Sciatic nerve (tissue), 2 donors: ENCODE measurements at places on chromosomes 3 and 15.

GRCh38 chr3:156207802-156208685 is 87.7 kb downstream of the KCNAB1 start:
- DNase-seq = no peak

DNA sequence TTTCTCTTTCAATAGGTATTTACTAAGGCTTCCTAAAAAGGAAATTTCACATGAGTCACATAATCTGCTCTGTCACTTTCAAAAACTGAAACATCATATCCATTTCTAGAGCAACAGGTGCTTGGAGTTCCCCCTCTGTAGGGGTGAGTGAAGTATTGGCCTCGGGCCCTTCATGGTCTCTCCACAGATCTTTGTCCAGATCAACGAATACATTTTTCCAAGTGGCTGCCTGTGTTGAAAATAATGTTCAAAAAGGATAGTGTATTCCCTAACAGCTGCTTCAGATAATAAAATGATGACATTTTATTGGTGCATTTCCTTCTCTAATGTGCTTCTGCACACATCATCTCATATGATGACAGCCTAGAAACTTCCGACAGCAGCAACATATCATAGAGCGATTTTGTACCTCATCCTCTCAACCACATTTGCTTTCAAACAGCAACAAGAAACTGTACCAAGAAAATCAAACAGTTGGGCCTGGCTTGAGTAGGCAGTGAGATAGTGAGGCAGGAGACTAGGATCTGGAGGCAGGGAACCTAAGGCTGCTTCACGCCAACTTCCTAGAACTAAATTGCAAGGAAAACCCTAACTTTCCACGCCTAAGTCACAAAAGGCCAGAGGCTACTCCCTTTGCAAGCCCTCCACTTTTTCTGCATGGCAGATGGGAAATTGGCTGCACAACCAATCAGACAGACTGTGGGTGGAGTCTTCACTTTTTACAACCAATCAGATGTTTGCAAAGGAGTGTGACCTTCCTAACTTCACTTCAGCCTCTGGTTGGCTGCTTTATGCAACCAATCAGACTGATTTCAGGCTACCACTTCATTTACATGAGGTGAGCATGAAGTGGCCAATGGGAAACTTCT is 340.2 kb downstream of the LRRC3B start:
- DNase-seq = no peak

DNA sequence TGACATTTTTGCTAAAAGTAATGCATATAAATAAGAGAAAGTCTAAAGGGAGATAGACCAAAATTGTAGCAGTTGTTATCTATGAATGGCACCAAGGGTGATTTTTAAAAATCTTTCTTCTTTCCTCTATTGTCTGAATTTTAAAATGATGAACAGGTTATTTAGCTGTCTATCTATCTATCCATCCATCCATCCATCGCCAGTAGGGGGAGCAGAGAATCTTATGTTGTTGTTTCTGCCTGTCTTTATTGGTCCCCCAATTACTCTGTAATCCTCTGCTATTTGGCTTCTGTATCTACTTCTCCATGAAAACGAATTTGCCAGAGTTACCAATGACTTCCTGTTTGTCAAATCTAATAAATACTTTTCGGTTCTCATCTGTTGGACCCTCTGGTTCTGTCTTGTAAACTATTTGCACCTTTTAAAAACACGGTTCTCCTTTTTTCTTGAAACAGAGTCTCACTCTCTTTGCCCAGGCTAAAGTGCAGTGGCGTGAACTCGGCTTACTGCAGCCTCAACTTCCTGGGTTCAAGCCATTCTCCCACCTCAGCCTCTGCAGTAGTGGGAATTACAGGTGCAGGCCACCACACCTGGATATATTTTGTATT is 86.0 kb downstream of the ECT2 start:
- DNase-seq = no peak

DNA sequence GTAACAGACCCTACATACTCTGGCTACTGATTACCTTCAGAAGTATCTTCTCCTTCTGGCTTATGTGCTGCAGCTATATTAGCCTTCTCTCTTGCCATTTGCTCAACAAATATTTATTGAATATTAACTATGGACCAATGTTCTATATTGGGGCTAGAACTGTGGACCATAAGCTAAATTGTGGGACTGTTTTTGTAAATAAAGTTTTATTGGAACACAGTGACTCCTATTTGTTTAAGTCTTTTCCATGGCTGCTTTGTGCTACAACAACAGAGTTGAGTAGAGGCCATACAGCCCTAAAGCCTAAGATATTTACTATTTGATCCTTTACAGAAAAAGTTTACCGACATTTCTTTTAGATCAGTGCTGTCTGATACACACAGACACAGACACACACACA is 20.3 kb upstream of the XIRP1 start:
- DNase-seq = no peak

DNA sequence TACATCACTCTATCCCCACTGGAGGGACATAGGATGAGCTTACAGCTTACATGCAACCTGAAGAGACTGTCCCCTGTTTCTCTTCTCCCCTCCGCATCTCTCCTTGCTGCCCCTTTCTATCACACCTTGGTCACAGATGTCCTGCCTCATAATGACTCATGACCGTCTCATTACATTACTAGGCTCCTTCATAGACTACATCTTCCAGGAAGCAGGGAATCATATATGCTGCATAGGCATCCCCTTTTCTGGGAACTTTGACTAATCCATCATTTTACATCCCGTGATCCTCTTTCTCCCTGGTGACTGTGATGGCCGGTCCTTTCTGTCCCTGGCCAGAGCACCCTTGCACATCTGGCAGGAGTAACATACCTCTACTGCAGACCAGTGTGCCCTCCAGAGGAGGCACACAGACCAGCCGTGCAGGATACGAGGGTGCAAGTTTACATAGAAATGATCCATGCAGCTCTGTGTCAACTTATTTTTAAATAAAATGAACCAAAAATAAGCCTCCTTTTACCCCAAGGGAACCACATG is 188.9 kb downstream of the CACNA2D3 start:
- DNase-seq = no peak

- DNase-seq = no peak
Measured at GRCh38 chr3:184696697-184697096, 15.2 kb downstream of the MAGEF1 start.

DNA sequence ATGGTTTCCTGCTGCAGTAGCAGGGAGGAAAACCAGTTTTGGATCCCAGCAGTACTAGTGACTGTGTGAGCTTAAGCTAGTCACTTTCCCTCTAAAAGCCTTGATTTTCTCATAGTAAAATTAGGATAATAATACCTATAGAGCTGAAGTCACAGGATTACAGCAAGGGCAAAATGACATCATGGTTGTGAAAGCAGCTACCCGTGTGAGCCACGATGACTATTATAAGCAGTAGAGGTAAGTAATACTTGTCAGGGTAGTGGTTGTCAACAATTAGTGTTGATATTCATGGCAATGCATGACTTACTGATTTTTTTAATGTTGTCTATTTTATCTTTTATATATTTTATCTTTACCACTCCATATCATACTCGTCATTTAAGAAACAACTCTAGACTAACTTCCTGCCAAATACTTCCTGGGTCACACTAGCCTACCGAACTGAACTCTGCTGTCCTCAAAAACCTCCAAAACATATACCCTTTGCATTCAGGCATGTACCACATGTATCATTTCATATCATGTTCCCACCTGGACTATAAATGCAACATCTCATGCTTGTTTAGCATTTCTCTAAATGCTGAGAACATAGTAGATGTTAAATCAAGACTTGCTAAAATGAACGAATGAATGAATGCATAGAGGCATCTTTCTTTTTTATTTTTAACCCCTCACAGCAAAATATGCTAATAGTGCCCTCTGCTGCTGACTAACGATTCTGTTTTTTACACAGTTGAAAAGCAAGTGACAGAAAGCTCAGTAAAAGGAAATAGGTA is 172.6 kb downstream of the P3H2 start:
- DNase-seq = no peak

DNA sequence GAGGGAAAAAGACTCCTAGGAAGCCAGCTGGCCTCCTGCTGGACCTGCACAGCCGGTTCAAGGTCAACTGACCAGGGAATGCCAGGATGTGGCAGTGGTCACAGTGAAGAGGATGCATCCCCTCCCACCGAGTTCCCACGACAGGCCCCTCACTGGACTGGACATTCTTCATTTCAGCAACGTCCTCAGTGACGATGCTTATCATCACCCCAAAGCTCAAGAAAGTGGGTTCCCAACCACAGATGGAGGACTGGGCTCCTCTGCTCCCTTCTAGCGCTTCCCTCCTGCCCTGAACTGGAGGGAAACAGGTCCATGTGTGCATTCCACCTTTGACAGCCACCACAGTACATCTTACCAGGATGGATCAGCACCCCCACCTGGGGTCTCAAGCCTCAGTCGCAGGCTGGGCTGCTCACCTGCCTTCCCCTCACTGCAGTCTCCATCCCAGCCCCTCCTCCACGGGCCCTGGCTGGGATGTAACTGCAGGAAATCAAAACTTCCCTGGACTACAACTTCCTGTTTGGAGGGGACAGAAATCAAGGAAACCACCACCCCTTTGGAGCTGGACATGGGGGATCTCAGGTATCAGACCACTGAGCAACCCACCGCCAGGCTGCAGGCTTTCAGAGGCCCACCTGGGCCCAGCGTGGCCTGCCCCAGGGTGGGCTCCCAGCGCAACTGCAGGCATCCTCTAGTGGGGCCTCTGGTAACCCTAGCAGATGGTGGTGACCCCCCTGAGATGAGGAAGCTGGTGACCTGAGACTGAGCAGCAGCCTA is 7.3 kb downstream of the CALML4 start:
- DNase-seq = no peak

GRCh38 chr15:63372753-63373152 is 8.9 kb downstream of the CA12 start:
- peak; percentile 32 for DNase-seq

DNA sequence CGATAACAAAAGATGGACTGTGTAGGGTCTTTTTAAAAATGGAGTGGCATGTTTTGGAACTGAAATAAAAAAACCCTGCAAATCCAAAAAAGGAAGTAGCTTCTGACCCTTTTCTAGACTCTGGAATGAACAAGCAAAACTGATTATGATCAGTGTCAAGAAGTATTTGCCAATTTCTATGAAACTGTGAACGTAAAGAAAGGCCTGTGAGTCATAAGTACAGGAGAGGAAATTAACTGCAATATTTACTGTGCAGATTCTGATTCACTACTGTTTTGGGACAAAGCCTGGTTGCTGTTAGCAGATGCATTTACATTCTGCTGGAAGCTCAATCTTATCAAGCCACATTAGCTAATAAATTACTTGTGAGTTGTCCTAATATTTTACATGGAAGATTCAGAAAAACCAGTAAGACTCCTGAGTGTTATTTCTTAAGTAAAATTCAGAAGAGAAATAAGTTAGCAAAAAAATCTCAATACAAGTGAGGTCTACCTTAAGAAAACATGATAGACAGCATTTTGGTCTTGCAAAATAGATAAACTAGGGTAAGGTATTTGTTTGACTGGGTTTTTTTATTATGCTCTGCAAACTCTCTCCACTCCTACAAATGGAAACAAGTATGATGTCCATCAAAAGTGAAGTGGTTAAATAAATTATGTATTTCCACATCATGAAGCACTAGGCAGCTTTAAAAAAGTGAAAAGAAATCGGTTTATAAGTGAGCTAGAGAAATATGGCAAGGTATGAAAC is 90.2 kb upstream of the LMOD3 start:
- no peak for DNase-seq

- DNase-seq = no peak
Measured at GRCh38 chr3:143172795-143173145, 53.2 kb downstream of the CHST2 start.

DNA sequence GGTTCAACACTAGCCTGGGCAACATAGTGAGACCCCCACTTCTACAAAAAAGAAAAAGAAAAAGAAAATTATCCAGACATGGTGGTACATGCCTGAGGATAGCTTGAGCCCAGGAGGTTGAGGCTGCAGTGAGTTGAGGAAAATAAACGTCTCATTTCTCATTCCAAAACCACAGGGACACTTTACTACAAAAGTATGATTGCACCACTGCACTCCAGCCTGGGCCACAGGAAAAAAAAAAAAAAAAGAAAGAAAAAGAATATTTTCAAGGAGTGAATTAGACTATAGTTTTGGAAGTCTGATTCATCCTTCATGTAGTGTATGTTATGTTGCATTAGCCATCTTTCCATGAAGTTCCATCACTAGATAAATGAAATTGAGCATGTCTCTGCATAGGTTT is 149.5 kb upstream of the THBS1 start:
- DNase-seq = no peak

DNA sequence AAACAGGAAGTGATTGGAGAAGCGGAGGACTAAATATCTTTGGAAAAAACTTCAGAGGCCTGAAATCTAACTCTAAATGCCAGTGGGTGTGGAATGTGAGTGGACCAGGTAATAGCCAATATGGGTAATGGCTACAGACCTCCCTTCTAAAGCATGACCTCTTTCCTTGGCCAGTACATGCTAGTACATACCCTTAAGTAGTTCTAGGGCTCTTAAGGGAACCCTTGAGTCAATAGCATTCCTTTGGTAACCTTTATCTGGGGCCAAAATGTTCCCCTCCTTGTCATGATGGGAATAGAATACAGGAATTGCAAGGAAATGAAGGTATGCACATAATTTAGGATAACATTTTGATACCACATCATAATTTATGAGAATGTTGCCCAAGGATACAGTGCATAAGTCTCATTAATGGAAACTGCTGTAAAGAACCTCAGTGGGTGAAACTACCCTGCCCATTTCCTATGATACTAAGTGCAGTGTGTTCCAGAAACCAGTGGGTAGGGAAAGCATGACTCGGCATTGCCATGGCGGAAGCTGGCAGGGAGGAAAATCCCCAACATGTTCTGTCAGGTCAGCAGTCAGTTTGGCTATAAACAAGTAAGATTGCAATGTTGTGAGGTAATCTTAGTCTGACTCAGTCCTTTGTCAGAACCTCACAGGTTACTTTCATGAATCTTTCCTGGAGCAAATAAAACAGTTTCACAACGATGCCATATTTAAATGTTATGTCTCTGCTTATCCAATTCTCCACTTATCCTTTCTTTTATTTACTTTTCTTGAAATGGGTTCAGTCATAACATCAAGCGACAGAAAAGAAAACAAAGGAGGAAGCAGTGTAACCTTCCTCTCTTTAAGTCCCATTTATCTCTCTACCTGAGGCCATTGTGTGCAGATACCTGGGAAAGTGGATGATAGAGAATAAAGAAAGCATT is 23.5 kb upstream of the RAP2B start:
- DNase-seq = no peak

GRCh38 chr3:177831361-177831760 is 634.1 kb upstream of the TBL1XR1 start:
- no peak for DNase-seq

- DNase-seq = no peak
Measured at GRCh38 chr3:12288182-12289129, at the start of gene PPARG. TSS of gene PPARG (plus strand) at chr3:12289070. CDS start at chr3:12379712, 90,642 bp downstream.

GRCh38 chr15:74850393-74850792 is 7.4 kb upstream of the ULK3 start:
- DNase-seq = no peak

DNA sequence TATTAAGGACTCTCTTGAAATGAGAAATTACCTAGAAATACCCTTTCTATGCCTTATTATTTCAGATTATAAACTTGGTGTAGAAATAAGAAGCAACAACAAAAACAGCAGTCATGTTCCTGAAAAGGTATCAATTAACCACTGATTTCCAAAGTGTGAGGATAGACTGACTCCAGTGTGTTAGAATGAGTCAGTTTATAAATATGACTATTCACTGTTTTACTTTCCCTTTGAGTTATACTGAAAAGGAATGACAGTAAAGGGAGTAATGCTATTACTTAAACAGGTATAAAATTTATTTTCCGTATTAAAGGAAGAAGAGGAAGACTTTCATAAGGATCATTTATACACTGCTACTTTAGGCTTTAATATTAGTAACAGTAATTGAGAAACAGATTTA is 12.9 kb downstream of the GMNC start:
- DNase-seq = no peak

GRCh38 chr3:112976001-112976400 is 1.1 kb upstream of the CD200R1 start:
- no peak for DNase-seq

- no peak for DNase-seq
Measured at GRCh38 chr3:30713885-30714503, 107.6 kb downstream of the TGFBR2 start.
